Left hindlimb (tissue), 1 donor: ENCODE measurements at places on chromosomes 5 and 9.
A peak's percentile ranks its signal among the peaks of the same experiment; 100 is the strongest.

DNA sequence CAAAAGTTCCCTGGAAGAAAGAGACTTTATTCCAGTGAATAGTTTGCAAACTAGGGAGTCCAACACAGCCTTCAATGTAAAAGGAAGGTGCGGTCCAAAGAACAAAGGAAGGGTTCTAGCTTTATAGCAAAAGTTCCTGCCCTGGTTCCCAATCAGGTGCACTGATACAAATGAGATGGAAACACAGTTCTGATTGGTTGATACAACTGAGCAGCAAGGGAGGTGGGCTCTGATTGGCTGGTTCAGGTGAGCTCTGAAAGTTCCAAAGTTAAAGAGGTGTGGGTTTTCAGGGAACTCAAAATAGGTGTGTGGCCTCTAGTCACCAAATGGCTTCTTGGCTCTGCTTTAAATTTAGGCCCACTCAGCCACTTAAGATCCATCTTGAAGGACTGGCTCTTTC lies 43.1 kb downstream of the P4HA2 start:
- DNase-seq = no peak

GRCh38 chr9:82419696-82420486 lies 431.3 kb downstream of the SPATA31D1 start:
- no peak for DNase-seq

- DNase-seq = no peak
Measured at GRCh38 chr5:122442938-122443337, 130.9 kb downstream of the SNCAIP start.

DNA sequence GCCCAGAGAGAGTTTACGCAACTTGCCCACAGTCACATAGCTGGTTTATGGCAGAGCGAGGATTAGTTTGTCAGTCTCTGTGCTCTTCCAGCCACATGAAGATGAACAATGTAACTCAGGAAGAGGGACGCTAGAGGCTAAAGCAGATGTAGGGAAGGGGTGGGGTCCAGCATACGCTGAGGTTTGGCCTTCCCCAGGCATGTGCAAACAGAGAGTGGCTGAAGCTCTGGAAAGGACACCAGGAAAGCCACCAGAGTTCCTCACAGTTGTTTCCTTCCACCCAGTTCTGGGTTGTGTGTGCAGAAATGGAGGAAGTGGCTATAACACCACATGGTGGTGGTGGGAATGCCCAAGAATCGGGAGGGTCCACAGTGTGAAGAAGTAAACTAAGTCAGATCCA lies 60.0 kb downstream of the SNX18 start:
- DNase-seq = no peak

GRCh38 chr9:98263482-98264357 lies 8.3 kb upstream of the TBC1D2 start:
- peak; percentile 79 for DNase-seq

- peak; percentile 74 for DNase-seq
Measured at GRCh38 chr5:139660923-139661814, 13.0 kb downstream of the CXXC5 start.
